ENCODE measurements at places on chromosomes 6 and 20.
A peak's percentile ranks its signal among the peaks of the same experiment; 100 is the strongest.

- no peak for DNase-seq
Measured at GRCh38 chr6:52736145-52736544, 27.1 kb downstream of the GSTA2 start.

GRCh38 chr20:32050851-32051556, 1.0 kb upstream of the HCK start:
- no peak for DNase-seq

GRCh38 chr20:47493963-47494293, 7.8 kb upstream of the NCOA3 start:
- no peak for DNase-seq

DNA sequence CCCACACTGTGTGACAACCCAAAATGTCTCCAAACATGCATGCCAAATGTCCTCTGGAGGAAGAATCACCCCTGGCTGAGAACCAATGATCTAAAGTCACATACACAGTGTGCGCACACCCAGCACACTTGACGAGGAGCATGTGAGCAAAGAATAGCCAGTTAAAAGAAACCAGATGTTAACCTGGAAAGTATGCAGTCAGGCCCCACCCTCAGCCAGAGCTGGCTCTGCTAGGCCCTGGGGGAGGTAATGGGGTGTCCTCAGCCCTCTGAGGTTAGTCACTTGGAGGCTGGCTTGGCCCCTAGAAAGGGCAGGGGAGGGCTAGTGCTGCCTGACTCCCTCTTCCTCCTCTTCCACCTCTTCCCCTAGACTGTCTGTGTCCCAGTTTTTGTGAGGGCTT, 15.2 kb upstream of the GUCA1A start:
- DNase-seq = no peak

DNA sequence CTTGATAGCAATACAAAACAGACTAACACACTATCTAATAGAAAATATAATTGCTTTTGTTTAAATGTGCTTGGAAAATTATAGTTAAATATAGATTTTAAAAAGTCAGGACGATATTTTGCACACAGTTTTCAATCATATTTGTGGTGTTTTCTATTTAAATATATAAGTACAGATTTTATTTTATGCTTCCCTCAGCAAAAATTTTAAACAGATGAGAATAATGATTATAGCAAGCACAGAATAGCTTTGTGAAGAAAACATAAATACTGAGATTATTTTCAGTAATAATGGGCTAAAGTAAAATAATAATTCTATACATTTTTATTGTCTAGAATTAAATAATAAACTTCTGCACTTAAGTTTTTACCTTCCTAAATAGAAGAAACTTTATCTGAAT, 809.4 kb downstream of the PHF3 start:
- DNase-seq = no peak

- DNase-seq = no peak
Measured at GRCh38 chr6:158174024-158174423, 5.9 kb downstream of the GTF2H5 start.

DNA sequence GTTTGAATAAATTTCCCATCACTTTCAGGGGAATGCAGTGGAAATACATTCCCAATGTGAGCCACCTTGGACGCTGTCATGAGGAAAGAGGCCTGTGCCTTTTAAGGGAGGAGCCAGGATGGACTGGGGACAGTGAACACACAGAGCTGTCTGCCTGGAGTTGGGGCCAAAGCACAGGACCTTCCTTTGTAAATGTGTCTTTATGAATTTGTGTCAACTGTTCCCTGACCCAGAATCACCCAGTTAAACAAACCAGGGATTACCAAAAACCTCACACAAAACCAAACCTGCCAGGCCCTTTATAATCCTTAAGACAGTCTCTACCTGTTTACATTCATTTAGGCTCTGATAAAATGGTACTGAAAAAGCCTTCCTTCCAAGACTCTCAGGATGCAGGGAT, 513.7 kb downstream of the MAFB start:
- no peak for DNase-seq

- no peak for DNase-seq
Measured at GRCh38 chr6:130520221-130520620, 154.4 kb downstream of the TMEM200A start.

GRCh38 chr20:2771631-2772080, 28.8 kb downstream of the CPXM1 start:
- DNase-seq = no peak

- no peak for DNase-seq
Measured at GRCh38 chr20:19652591-19653026, 105.4 kb upstream of the RIN2 start.

GRCh38 chr6:156839591-156840001, 62.4 kb downstream of the ARID1B start:
- no peak for DNase-seq

- DNase-seq = peak; percentile 21
Measured at GRCh38 chr20:62321521-62321948, 18.7 kb downstream of the ADRM1 start.

GRCh38 chr6:82910395-82910794, 155.2 kb downstream of the UBE3D start:
- DNase-seq = no peak

DNA sequence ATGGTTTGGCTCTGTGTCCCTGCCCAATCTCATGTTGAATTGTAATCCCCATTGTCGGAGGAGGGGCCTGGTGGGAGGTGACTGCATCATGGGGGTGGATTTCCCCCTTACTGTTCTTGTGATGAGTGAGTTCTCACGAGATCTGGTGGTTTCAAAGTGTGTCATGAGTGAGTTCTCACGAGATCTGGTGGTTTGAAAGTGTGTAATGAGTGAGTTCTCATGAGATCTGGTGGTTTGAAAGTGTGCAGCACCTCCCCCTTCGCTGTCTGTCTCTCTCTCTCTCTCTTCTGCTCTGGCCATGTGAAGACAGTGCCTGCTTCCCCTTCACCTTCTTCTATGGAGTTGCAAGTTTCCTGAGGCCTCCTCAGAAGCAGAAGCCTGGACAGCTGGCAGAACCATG, 87.6 kb downstream of the MYLK4 start:
- peak; percentile 9 for DNase-seq

- DNase-seq = no peak
Measured at GRCh38 chr20:59835448-59836395, 97.7 kb downstream of the SYCP2 start.

DNA sequence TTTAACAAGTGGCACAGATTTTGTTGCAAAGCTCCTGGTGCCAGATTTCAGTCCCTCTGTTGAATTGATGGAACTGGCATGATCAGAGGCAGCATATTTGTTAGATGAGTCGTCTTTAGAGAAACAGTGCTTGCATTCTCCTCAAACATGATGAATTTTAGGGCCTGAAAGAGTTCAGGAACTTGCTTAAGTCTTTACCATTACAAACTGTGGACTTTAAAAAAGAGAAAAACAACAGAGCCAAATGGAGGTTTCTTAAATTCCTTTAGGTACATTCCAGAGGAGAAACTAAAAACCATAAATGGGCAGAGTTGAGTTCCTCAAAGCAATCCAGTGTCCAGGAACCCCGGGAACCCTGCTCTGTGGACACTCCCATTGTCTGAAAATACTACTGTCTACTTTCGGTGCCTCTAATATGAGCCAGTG, 2.5 kb downstream of the GTF2H5 start:
- DNase-seq = no peak

DNA sequence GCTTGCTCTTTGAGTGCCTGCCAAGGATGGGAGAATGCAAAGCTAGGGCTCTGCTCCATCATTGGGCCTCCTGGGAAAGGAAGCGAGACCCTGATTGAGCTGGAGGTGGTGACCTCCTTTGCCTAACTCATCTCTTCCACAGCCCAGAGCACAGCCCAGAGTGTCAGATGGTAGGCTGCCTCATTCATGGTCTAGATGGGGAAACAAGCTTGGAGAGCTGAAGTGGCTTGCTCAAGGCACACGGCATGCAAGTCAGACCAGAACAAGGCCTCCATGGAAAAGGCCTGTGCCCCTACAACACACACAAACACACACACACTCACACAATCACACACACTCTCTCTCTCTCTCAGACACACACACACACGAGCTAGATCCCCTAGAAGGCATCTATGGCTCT, 17.5 kb downstream of the TGM3 start:
- DNase-seq = no peak

- DNase-seq = no peak
Measured at GRCh38 chr6:149389509-149390297, 10.4 kb upstream of the SUMO4 start.

DNA sequence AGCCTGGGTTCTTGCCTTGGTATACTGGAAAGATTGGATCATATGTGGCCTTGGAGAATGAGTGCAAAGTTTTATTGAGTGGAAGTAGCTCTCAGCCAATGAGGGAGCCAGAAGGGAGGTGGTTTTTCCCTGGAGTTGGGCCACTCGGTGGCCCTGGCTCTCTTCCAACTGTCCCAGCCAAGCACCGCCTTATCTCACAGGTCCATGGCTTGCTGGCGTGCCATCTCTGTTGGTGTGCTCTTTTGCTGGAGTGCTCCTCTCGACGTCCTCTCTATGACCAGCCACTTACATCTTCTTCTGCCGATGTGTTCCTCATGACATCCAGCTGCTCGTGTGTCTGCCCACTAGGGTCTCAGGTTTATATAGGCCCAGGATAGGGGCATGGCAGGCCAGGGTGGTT, 505.9 kb upstream of the SYNCRIP start:
- DNase-seq = no peak

- no peak for DNase-seq
Measured at GRCh38 chr6:163955756-163956155, 541.2 kb downstream of the QKI start.

- DNase-seq = peak; percentile 67
Measured at GRCh38 chr6:157054531-157054979, 268.8 kb downstream of the TMEM242 start.

- no peak for DNase-seq
Measured at GRCh38 chr20:16224836-16225235, 348.4 kb downstream of the KIF16B start.

DNA sequence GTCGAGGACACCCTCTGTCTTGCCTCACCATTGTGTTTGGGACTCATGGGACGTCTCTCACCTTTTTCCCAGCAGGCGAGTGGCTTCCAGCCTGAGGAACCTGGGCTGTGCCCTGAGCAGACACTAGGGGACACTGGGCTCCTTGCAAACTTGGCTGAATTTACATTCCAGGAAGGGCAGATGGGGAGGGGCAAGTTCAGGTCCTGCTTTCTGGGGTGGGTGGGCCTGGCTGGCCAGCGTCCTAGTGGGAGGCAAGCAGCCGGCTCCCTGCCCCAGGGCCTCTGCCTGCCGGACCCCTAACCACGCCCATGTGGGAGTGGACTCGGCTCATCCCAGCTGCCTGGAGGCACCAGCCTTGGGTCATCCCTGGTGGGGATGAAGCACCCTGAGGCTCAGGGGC, 48.2 kb upstream of the MLN start:
- DNase-seq = peak; percentile 33

DNA sequence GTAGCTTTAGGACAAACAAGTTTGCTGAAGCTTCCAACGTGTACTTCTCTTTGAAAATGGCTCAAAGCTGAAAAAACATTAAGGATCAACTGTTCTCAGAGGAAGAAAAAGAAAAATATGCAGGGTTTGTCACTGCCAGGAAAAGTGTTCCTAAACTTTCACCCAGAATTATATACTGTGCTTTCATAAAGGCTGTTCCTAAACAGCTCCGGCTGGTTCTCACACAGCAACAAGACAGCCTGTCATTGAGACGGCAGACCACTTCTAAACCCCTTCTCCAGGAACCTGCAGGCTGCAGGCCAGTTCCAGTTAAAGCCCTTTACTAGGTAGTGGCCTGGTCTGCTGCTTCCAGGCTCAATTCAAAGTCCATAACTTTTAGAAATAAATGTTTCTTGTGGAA, 97.4 kb upstream of the SOX4 start:
- no peak for DNase-seq

- DNase-seq = peak; percentile 69
Measured at GRCh38 chr6:37314487-37315156, 39.2 kb upstream of the RNF8 start.

GRCh38 chr6:138652824-138653223, 120.7 kb upstream of the CCDC28A start:
- no peak for DNase-seq

DNA sequence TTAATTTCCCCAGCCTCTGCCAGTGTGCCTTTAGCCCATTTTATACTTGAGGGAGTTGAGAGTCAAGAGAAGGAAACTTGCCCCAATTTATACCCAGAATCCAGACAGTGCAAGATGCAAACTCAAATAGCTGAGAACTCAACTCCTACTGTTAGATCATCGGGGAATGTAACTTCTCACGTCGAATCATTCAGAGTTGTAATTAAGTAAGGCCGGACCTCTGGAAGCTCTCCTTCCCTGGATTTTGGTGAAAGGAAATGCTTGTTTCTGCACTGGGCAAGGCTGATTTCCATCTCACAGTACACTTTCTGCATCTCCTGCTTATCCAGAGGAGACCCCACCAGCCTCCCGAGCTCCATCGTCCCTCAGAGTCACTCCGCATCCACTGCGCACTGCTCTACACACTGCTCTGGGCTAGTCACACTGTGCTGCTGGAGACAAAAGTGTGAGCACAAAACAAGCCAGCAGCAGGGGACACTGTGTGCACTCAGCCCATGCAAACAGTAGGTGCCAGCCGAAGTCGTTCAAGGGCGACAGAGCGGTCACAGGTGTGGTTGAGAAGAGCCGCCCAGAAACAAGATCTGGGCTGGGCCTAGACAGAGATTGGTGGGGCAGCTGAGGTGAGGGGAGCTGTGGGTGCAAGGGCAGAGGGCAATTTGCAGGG, 150.4 kb upstream of the QKI start:
- DNase-seq = no peak

DNA sequence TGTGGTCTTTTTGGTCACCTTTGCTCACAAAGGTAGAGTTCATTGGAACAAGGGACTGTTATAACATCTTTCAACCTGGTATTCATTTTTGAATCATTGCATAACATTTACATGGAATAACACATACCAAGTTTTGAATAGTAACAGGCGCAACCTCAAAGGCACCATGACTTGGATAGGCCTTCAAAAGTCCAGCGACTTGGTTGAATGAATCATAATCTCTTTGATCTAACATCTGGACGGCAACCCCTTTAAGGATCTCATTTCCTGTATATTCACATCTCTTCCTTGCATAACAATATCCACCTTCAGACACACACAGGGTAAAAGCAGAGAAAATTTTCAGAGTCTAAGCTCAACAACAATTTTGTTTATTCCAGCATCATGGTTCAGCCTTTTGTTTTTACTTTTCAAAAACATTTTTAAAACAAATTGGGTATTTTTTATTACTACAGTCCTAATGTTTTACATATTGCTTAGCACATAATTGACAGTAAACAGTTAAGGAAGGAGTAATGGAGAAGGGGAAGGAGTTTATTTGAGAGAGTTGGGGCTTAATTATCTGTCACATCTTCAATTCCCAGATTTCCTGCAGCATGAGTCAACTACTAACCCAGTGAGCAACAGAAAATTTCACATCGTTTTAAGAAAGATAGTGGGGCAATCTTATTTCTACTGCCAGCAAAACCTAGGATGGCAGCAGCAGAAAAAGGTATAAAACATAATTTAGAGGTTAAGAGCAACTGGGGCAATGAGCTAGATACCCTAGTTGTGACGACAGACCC, 41.8 kb upstream of the F13A1 start:
- no peak for DNase-seq

DNA sequence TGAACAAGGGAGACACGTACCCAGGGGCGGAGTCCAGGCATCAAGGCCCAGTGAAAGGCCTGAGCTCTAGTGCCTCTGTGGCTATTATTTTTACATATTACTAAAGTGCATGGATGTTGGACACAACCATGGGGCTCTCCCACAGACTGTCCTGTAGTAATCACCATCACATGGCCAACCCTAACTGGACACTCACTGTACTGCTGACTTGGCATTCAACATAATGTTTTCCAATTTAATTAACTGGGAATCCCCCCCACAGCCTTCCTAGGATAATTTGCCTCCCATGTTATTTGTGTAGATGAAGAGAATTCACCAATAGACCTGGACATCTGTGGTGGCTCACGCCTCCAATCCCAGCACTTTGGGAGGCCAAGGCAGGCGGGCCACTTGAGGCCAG, 34.5 kb downstream of the ARFGEF2 start:
- DNase-seq = no peak
